HS-5 (cell line): ENCODE measurements at places on chromosomes 1 and 21.
A peak's percentile ranks its signal among the peaks of the same experiment; 100 is the strongest.

DNA sequence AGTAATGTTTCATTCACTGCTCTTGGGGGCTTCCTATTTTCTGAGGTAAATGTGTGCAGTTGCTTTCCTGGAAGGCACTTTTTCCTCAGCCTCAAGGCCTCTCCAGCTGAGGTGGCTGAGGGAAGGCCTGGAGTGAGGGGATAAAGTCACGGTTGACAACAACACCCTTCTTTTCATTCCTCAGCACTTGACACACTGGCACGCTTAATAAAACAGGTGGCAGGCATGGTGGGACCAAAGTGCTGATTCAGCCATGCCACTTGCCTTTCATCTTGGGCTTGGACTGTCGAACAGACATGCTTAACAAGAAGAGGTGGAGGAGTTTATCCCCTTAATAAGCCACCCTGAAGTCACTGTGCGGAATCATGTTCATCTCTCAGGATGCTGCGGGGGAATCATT lies 23.6 kb upstream of the GRHL3 start:
- no peak for DNase-seq

- DNase-seq = no peak
These were observed 2.0 kb upstream of the TRAPPC3 start for GRCh38 chr1:36151134-36151844.

- DNase-seq = no peak
These were observed 75.4 kb upstream of the ACTRT2 start for GRCh38 chr1:2945821-2946231.

- peak; percentile 90 for DNase-seq
These were observed 2.0 kb downstream of the S100A6 start for GRCh38 chr1:153533689-153534201.

- no peak for DNase-seq
These were observed 107.3 kb downstream of the CLEC20A start for GRCh38 chr1:178389441-178389840.

GRCh38 chr21:35324372-35325220 lies 275.5 kb upstream of the RUNX1 start:
- peak; percentile 31 for DNase-seq

DNA sequence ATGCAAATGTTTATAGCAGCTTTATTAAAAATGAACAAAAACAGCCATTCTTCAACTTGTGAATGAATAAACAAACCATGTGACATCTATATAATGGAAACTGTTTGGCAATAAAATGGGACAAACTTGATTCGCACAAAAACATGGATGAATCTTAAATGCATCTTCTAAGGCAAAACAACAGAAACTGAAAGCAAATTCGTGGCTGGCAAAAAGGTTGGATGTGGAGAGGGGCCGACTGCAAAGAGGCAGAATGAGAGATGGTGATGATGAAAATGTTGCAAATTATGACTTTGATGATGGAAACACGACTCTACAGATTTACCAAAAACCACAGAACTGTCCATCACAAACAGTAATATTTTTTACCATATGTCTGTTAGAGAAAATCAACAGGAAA lies 327.0 kb upstream of the NR5A2 start:
- no peak for DNase-seq

DNA sequence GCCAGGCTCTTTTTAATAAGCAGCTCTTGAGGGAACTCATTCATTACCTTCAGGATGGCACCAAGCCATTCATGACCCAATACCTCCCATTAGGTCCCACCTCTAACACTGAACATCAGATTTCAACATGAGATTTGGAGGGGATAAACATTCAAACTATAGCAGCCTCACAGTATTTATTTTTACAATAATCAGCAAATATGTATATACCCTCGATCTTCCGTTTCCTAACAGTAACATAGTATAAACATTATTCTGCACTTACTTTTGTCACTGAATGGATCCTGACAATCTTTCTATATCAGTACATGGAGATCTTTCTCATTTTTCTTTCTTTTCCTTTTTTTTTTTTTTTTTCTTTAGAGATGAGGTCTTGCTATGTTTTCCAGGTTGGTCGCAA lies 5.4 kb downstream of the CATSPER4 start:
- DNase-seq = no peak

DNA sequence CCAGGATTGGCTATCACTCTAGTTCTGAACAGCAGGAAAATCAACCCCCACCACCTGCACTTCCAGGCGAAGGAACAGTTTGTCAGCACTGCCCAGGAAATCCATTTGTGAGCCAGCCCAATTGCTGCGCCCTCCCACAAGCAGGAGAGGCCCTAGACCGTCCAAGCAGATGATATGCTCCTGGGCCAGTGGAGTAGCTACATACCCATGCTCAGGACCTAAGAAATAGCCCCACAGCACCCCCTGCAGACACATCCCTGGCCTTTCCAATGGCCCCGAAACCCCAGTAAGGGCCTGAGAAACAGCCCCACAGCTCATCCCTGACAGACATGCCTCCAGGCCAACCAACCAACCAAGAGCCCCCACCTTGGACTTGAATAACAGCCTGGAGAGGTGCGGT lies 111.5 kb upstream of the ZC3H11B start:
- DNase-seq = no peak

GRCh38 chr1:192974701-192975100 lies 84.5 kb downstream of the UCHL5 start:
- DNase-seq = peak; percentile 56

DNA sequence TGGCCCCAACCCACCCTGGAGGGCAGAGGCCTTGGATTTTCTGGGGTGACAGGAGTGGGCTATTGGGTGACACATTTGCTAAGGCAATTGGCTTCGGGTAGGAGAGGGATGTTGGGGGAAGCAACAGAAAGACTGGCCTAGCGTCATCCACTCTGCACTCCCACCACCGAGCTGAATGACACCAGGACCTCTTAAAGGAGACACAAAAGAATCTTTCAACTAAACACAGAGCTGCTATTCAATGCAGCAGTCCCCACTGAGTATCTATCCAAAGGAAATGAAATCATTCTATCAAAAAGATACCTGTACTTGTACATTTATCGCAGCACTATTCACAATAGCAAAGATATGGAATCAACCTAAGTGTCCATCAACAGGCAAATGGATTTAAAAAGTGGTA lies 6.2 kb downstream of the TFF2 start:
- no peak for DNase-seq

GRCh38 chr1:95039360-95040031 lies 33.3 kb downstream of the ALG14 start:
- no peak for DNase-seq

DNA sequence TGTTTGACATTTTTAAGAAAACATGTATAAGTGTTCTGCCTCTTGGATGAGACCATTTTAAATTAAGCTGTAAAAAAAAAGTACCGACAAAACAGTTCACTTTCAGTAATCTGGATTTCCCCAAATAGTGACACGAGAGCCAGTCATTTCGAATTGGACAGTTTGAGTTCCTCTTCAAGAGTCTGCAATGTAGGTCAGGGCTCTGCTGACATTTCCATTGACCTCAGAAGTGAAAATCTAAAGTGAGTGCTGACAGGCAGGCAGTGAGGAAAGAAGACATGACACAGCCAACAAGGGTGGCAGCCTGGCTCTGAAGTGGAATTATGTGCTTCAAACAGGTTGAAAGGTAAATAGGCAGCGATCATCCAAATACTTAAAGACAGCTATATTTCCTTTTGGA lies at the start of gene IL23R:
IL23R (plus strand) TSS at position 259 of the 400 bp plus-strand sequence. CDS start 1,667 bp downstream, outside the sequence.
- DNase-seq = no peak

- DNase-seq = no peak
These were observed 8.1 kb upstream of the LBR start for GRCh38 chr1:225435957-225436392.

DNA sequence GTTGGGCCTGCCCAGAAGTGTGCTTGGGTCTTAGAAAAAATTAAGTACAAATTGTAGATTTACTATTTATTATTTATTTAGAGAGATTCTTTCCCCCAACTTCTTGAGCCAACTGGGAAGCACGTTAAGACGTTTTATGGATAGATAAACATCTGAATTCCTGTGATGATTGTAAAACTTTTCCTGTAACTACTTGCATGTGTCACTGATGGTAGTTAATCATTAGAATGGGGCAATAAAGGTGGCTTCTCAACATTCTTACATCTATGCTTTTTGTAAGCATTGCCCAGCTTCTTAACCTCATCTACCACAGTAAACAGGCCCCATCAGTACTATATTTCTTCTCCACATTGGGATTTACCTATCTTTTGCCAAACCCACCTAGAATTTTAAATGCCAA lies 559.8 kb downstream of the LMO4 start:
- DNase-seq = no peak

- DNase-seq = no peak
These were observed 683 bp upstream of the EFNA4 start for GRCh38 chr1:155062702-155063411.

- DNase-seq = no peak
These were observed 116.6 kb downstream of the NTMT2 start for GRCh38 chr1:170262276-170262939.
